B cell (primary cell): ENCODE measurements at places on chromosomes 5 and 9.

GRCh38 chr5:180399401-180400215 is 46.5 kb upstream of the GFPT2 start:
- DNase-seq = no peak

DNA sequence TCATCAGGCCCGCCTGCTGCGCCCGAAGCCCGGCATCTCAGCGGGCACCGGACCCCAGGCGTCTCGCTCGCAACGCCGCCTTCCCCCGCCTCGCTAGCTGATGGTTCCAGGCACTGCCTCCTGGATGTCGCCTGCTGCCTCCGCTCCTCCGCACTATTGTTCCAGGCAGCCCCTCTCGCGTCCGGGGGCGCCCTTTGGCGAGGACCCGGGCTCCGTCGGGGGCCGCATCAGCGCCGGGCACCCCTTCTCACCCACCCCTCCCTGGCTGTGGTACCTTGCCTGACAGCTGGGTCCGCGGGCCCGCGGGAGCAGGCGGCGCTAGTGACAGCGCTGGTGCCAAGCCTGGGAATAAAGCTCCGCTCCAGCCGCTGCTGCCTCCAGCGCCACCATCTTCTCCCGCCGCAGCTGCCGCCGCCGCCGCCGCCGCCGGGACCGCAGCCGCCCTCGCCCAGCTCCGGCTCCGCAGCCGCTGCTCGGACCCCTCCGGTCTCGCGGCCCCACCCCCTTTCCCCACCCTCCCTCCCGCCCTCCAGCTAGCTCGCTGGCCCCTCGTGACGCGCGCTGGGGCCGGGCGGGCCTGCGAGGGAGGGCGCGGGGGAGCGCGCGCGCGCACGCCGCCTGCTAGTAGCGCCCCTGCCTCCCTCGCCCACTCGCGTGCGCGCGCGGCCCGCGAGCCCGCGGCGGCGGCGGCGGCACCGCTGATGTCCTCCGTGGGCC is at the start of gene APBA1:
TSS of gene APBA1 (minus strand) at position 493 of the 717 bp plus-strand sequence.
- peak; percentile 35 for DNase-seq

DNA sequence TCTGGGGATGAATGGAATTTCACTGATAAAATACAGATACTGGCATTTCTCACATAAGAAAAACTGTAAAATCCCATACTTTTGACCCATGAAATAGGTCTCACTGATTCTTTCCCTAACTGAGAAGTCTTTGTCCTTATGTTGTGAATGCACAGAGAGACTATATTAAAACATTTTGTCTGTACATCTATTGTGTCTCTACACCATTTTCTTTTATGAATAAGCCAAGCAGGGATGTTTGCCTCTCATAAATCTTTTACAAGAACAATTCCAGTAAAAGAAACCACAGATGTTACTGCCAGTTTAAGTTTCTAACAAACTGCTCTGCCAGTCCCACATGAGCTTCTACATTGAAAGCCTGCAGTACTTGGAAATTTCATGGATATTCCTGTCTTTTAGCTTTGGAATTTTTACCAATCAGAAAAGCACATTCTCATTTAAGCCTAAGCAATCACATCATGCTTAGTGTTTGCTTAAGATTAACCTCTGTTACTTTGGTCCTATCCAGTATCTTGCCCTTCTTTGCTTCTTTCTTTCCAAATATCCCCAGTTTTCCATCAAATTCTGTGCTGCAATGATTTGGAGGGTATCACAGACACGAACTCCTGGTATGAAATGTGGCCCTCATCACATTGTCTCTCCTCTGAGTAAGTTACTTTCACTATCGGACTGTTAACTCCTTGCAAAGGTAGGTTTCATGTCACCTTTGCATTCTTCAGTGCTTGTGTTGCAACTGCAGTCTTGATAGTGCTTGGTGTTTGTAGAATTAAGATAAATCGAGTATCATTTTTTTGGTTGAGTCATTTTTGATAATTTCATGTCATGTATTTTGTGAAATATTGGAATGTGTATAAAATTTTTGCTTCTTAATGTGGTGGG is 415.1 kb upstream of the ADAMTSL1 start:
- DNase-seq = no peak

- no peak for DNase-seq
These were observed 715 bp downstream of the FGF10 start for GRCh38 chr5:44388321-44389089.

GRCh38 chr5:88808153-88808552 is 74.8 kb downstream of the MEF2C start:
- no peak for DNase-seq

GRCh38 chr5:73296772-73297171 is 123.8 kb downstream of the TMEM174 start:
- DNase-seq = no peak

- no peak for DNase-seq
These were observed 471.3 kb downstream of the PDE4D start for GRCh38 chr5:59421986-59422941.

GRCh38 chr9:5205071-5205470 is 19.6 kb upstream of the INSL6 start:
- DNase-seq = no peak

- no peak for DNase-seq
These were observed 154.7 kb downstream of the KIAA0825 start for GRCh38 chr5:94463739-94464138.

GRCh38 chr9:121844098-121844497 is 192.7 kb downstream of the DAB2IP start:
- no peak for DNase-seq

DNA sequence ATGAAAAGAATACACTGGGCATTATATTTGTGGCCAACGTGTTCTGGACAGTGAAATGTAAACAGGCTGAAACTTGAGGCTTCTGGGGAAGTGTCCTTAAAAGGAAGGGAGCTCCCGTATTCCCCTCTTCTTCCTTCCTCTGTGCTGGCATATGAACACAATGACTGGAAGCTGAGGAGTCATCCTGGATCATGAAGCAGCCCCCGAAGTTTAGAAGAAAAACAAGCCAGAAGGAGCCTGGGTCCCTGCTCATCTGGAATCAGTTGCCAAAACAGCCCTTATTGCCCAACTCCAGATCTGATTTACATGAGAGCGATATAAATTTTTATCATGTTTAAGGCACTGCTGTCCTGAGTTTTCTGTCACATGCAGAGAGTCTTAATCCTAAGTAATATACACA is 65.4 kb upstream of the SLC1A1 start:
- no peak for DNase-seq

- peak; percentile 84 for DNase-seq
These were observed 35.0 kb upstream of the RIC1 start for GRCh38 chr9:5593904-5594303.

GRCh38 chr5:74196233-74196632 is 444.3 kb downstream of the ENC1 start:
- no peak for DNase-seq

DNA sequence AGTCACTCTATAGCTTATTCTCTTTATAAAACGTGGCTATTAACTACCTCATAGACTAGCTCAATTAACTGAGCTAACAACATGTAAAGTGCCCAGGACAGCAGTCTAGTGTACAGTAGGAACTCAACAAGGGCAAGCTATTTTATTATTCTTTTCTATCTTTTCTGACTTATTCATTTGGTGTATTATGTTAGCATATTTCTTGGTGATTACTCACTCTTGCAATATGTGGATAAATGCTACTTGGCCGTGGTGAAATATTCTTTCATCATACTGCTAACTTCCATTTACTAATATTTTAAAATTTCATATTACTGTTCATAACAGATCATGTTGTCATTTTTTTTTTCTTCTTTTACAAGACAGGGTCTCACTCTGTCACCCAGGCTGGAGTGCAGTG is 4.9 kb downstream of the SLC25A51 start:
- DNase-seq = no peak

- no peak for DNase-seq
These were observed 61.4 kb upstream of the RUFY1 start for GRCh38 chr5:179488975-179489374.

DNA sequence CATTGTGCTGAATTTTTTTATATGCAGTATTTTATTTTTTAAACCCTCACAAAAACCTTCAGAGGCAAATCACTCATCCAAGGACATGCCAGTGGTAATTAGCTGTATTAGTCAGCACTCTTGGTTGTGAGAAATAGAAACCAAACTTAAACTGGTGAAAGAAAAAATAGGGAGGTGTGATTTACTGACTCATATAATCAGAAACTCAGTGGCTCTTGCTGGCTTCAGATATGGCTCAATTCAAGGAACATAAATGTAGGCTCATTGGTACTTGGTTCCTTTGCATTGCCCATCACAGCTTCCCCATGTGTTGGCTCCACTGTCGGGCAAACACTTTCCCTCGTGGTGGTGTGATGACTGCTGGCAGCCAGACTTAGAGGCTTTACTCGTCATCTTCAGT is 497.2 kb downstream of the MAT2B start:
- no peak for DNase-seq

DNA sequence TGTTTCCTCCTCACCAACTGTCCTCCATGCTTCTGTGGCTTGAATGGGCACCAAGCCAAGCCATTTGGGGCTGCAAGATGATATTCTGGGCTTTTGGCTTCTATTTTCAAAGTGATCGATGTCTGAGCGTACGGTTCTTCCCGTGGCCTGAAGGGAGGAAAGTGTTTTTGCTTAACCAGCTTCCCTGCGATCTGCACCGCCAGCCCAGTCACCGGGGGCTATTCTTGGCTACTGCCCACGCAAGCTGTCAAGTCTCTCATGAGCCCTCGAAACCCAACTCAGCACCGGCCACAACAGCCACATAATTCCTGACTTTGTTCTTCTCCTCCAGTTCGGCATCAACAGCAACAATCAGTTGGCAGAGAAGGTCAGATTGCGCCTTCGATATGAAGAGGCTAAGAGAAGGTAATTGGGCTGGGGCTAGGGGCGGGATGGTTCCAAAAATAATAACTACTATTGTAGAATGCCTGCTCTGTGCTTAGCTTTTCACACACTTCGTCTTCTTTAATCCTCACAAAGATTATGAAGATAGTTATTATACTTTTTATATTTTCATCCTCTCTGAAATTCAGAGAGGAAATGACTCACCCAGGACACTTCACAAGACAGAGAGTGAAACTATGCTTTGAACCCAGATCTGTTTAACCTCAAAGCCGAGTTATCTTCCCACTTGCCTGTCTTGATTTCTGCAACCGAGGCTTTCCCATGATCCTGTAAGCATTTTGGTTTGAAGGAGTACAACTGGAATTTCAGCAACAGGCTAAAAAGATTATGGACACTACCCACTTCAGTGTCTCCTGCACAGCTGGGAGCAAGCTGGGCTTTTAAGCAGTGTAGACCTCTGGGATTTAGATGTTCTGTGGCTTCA is 76.4 kb upstream of the RARS1 start:
- no peak for DNase-seq

DNA sequence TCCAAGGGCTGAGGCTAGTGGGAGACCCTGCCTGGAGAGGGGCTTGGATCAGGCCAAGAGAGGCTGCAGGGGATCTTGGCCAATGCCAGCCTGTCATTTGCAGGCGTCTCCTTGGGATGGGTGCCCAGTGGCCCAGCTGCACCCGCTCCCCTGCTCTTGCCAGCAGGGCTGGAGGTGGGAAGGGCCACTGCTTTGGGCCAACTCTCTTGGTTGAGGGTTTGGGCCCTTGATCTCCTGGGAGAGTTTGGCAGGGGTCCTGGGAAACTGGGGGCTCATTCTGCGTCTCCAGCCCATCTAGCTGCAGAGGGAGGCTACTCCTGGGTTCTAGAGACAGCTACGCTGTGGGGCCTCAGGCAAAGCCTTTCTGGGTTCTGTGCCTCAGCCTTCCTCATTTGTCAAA is 10.5 kb downstream of the PSD2 start:
- no peak for DNase-seq

GRCh38 chr9:113125386-113126035 is 25.3 kb upstream of the SLC31A2 start:
- DNase-seq = no peak
